HFFc6 (cell line): ENCODE measurements at places on chromosomes 5 and 9. TPM values are rescaled to one million over a fixed set of nuclear protein-coding genes. Genes with fewer than 3 reads are reported as not detected.

- no peak for DNase-seq
These were observed 45.8 kb downstream of the PDE6A start for GRCh38 chr5:149898811-149899210.

DNA sequence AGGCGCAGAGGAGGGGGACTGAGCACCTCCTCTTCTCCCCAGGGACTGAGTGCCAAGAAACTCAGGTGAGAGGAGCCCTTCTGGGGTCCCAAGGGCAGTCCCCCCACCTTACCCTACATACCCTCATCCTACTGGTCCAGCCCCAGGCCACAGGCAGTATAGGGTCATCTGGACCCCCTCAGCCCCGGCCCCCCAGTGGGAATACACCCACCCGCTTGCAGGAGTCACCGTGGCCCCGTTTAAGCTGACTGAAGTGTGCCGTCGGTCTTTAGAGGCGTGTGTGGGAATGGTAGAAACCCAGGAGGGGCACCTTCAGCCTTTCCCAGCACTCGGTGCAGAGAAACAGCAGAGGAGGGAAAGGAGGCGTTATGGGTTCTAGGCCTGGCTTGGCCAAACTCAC, 30.8 kb downstream of the COL15A1 start:
- DNase-seq = no peak

DNA sequence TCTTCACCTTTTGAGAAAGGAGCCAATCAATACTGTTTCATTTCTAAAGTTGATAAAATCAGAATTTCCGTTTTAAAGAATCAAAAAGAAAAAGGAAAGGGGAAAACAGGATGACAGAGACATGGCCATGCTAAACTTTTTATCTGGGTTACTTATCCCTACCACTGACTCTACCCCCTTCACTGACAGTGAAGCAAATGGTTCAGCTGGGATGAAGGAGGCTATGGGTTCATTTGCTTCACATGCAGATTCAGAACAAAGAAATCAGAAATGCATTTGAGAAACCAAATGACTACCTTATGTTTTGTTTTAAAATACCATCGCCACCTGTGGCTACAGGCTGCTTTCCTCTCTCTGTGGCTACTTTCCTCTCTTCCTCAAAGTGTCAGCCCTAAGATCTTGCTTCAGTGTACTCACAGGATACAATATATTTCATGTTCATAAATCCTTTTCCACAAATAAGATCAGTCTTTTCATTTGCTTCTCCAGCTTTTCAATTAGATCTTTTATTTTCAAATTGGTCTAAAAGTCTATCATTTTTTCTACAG, 53.3 kb downstream of the LPAR1 start:
- no peak for DNase-seq

DNA sequence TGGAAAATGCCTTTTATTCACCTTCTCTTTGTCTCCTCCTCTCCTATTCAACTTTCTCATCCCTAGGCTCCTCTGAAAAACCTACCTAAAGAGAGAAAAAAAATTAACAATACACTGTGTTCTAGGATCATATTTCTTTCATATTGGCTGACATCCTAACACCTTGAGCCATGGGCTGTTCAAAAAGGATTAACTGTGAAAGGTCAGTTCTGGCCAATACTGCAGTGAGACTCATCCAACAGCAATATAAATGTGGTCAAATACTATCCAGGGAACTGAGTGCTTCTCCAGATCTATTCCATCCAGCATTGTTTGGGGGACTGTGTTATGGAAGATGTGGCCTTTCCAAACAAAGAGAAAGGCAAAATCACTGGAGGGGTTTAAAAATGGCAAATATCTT, 131.1 kb upstream of the MOCS2 start:
- no peak for DNase-seq

- no peak for DNase-seq
These were observed 61.6 kb downstream of the NSG2 start for GRCh38 chr5:174106997-174107655.

GRCh38 chr5:138909734-138910133, 34.6 kb upstream of the LRRTM2 start:
- DNase-seq = no peak

GRCh38 chr5:158908425-158909220, 191.1 kb downstream of the EBF1 start:
- no peak for DNase-seq

PCA3 gene
- not detected in 3 replicates for total RNA-seq

GRCh38 chr5:33091571-33092363, 349.0 kb upstream of the TARS1 start:
- peak; percentile 77 for DNase-seq

DNA sequence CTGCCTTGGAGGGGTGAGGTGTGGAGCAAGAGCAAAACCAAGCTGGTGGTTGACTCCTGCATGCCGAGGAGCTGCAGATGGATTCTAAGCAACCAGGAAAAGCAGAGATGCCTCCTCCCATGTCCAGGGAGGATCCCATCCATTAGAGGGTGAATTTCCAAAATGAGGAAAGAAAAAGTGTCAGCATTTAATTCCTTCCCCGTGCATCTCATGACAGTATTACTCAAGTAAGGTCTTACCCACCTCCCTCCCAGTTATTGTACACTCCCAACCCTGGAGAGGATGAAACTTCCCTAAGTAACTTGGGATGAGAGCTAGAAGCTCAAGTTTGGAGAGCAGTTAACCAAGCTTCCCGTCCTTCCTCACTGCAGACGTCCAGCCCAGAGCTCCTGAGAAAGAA, 19.9 kb downstream of the C9orf152 start:
- DNase-seq = no peak

- DNase-seq = no peak
These were observed 54.4 kb downstream of the ZNF474 start for GRCh38 chr5:122183788-122184170.

GARIN3 gene
- total RNA-seq = not detected in 3 replicates

DNA sequence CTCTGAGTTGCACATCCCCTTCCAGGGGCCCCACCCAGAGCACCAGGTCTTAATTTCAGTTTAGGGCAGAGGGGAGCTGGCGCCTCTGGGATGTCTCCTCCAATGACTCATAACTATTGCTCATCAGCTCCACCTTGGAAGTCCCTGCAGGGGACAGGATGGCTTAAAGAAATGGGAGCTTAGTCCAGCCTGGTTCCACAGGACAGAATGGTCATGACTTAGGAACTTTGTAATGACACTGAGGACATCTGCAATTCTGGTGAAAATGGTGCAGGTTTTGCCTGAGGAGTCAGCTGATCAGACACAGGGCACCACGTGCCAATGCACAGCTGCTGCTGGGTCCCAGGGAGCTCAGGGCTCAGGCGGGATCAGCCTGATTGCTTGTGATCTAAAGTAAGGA, 16.4 kb upstream of the PPP1R26 start:
- peak; percentile 55 for DNase-seq

GRCh38 chr5:95454536-95454935, 63.4 kb downstream of the FAM81B start:
- DNase-seq = no peak

DNA sequence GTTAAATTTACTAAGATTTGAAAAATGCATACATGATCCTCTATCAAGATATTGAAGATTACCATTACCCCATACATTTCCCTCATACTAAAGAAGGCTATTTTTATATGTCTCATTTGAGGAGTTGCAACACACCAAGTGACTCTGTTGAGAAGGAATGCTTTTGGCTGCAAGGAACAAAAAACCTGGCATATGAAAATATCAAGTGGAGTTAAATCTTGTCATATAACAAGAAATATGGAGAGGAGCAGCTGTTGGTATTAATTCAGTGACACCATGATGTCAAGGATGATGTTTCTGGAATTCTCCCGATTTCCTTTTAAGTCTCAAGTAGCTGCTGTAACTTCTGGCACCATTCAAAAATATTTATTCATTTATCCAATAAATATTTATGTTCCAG, 193.8 kb downstream of the CSNK1G3 start:
- DNase-seq = peak; percentile 73

NSA2 gene
- 86.1 to 114 TPM (median 105 TPM) in 3 replicates for total RNA-seq

GRCh38 chr5:69049151-69049550, 44.7 kb upstream of the SLC30A5 start:
- DNase-seq = no peak

DNA sequence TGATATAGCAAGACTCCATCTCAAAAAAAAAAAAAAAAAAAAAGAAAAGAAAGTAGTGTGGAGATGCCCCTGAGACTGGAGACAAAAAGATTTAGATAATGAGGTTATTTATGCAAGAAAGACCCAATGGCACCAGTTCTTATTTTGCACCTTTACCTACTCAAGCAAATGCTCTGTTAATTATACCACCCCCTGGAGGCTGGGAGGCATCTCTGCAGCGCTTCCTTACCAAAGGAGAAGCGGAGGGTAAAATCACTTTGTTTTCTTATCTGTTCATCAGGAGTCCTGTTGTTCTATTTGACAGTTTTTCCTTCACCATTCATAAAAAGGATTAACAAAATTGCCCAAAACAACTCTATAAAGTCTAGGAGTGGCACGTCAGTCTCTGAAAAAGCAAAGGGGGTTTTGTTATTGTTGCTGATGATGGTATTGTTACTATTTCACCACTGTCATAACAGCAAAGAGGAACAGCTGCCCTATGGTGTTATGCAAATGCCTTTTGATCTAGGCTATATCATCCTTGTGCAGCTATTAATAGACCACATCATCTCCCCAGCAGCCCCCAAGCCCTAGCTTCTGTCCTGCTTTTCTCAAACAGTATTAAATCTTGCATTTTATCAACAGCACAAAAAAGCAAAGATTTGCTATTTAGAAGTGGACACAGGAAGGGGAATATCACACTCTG, 174.0 kb downstream of the PALM2AKAP2 start:
- no peak for DNase-seq

GRCh38 chr9:89872913-89873707, 268.3 kb downstream of the GADD45G start:
- DNase-seq = no peak

GRCh38 chr5:1672396-1672795, 127.2 kb downstream of the MRPL36 start:
- no peak for DNase-seq

DNAH5 gene
- total RNA-seq = 1.1 to 1.6 TPM (median 1.3 TPM) in 3 replicates

GRCh38 chr5:142971303-142972013, 201.3 kb downstream of the ARHGAP26 start:
- no peak for DNase-seq

- no peak for DNase-seq
These were observed 1.0 kb downstream of the TBC1D2 start for GRCh38 chr9:98254228-98255060.

SIT1 gene
- total RNA-seq = not detected in 3 replicates

- no peak for DNase-seq
These were observed 65.4 kb downstream of the ZNF618 start for GRCh38 chr9:113941526-113941925.

FRMD3 gene
- 5.3 to 12.5 TPM (median 8.7 TPM) in 3 replicates for total RNA-seq

DNA sequence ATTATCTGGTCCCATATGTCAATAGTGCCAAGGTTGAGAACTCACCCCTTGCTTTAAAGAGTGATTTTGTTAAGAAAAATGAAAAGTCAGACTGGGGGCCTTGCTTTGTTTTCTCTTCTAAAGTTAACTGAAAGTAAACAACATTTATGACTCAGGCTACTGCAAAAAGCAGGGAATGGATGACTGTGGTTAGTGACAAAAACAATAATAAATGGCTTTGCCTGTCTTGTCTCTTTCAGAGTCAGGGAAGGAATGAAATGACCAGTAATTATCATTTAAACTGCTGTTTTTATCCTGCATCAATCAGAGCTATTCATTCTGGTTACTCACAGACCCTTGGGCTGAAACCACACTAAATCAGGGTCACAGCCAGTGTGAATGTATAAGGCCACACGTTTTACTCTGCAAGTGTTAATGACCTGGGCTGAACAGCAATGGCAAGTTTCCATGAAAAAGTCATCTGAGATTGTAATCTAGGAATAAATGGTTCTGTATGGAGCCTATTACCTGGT, 112.2 kb downstream of the ZNF608 start:
- peak; percentile 81 for DNase-seq

DNA sequence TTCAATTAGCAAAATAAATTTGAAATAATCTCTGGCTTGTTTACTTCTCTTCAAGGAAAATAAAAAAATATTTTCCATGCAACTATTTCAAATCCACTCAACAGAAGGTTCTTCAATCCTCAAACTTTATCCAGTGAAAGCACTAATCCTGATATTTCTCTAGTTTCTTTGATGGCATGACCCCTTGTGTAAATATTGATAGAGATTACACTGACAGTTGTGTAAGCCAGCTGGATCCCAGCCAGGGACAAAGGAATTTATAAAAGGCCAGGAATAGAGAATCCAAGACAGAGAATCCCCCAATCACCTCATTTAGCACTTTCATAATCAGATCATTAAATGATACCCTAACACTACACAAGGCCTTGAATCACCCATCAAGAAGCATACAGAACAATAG, 135.2 kb downstream of the GNA14 start:
- no peak for DNase-seq

FOXD4L4 gene
- total RNA-seq = 0.10 TPM in 1 of 3 replicates, not detected in the others

WDR38 gene
- total RNA-seq = not detected in 3 replicates

PKD2L2 gene
- not detected in 3 replicates for total RNA-seq

GRCh38 chr5:1772634-1773033, 27.0 kb downstream of the MRPL36 start:
- DNase-seq = peak; percentile 61

DNA sequence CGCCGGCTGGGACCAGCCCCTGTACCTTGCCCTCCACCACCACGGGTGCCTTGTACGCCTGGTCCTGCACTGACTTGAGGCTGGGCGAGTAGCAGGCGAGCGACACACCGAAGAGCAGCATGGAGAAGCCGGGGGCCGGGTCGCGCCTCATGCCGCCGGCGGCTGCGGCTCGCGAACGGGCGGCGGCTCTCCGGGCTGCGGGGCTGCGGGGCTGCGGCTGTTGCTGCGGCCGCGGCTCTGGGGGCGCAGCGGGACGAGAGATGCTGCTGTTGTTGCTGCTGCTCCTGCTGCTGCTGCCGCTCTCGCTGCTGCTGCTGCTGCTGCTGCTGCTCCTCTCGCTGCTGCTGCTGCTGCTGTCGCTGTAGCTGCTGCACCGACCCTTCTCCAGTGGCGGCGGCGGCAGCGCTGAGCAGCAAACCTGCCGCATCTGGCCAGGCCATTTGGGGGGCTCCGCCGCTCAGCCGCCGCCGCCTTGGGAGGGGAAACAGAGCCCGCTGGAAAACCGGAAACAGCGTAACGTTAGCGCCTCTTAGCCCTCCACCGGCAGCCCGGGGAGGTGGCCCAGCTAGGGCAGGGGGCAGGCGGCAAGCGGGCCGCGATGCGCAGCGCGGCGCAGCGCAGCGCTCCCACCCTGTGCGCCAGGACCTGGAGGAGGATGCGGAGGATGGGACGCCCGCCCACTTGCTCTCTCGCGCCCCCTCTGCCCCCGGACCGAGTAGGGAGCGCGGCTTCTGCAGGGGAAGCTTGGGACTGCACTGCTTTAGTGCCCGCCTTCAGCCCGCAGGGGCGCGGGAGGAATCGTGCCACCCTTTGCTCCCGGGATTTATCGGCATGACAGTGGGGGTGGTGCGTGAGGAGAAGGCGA, at the start of gene NRG2:
Gene NRG2 (minus strand): TSS at position 657 of the 865 bp plus-strand sequence.
- peak; percentile 36 for DNase-seq

RORB gene
- total RNA-seq = not detected in 3 replicates

SAPCD2 gene
- total RNA-seq = 7.7 to 14.8 TPM (median 12.3 TPM) in 3 replicates

CDKN2B-AS1 gene
- 0.66 to 1.3 TPM (median 1.2 TPM) in 3 replicates for total RNA-seq

IL9 gene
- total RNA-seq = not detected in 3 replicates

GRCh38 chr9:128155736-128156500, 4.1 kb upstream of the BBLN start:
- no peak for DNase-seq

DNA sequence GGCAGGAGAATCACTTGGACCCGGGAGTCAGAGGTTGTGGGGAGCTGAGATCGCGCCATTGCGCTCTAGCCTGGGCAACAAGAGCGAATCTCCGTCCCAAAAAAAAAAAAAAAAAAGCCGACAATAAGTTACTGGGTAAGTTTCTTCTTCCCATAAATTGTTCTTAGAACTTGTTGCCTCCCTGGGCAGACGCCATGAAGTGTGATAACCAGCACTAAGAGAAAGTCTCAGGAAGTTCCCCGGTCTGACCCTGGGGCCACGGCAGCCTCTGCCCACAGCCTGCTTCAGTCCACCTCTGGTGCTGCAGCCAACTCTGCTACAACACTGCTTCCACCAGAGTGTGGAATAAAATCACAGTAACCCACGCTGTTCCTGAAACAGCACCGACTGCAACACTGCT, 19.1 kb downstream of the LPCAT1 start:
- no peak for DNase-seq
